Stimulated activated CD8-positive, alpha-beta memory T cell treated with anti-CD3 and anti-CD28 coated beads, Interleukin-4, amount 100 ng/mL, for 4 hours (primary cell): ENCODE measurements at places on chromosomes 12 and 14.

- no peak for DNase-seq
Observed at GRCh38 chr12:107660861-107661415, 24.7 kb upstream of the PWP1 start.

- no peak for DNase-seq
Observed at GRCh38 chr12:1741154-1741949, 50.5 kb downstream of the ADIPOR2 start.

- DNase-seq = no peak
Observed at GRCh38 chr12:28036940-28037339, 64.4 kb upstream of the PTHLH start.

DNA sequence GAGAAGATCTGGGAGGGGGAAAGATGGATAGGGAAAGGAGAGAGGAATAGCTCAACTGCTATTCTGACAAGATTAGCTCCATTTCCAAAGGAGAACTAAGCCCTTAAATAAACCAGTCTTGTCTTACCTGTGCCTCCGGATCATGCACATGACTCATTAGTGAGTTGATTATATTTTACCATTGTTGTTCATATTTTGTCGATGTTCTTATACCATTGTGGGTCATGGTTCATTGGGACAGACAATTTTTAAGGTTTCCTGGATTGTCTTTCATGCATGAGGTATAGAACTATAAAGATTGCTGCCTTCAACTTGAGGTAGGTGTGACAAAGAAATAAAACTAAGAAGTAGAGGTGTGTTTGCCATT, 243.0 kb upstream of the ATP2B1 start:
- DNase-seq = no peak

DNA sequence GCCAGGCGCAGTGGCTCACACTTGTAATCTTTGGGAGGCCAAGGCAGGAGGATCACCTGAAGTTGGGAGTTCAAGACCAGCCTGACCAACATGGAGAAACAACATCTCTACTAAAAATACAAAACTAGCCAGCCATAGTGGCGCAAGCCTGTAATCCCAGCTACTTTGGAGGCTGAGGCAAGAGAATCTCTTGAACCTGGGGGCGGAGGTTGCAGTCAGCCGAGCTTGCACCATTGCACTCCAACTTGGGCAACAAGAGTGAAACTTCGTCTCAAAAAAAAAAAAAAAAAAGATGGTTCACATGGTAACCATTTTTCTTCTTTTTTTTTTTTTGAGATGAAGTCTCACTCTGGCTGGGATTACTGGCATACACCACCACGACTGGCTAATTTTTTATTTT, 35.3 kb downstream of the SLC2A14 start:
- DNase-seq = no peak

- no peak for DNase-seq
Observed at GRCh38 chr12:51388069-51388799, 3.0 kb downstream of the GALNT6 start.

GRCh38 chr14:91229743-91230200, 14.7 kb downstream of the GPR68 start:
- DNase-seq = peak; percentile 45

GRCh38 chr14:92103363-92103989, 2.9 kb downstream of the ATXN3 start:
- DNase-seq = no peak

DNA sequence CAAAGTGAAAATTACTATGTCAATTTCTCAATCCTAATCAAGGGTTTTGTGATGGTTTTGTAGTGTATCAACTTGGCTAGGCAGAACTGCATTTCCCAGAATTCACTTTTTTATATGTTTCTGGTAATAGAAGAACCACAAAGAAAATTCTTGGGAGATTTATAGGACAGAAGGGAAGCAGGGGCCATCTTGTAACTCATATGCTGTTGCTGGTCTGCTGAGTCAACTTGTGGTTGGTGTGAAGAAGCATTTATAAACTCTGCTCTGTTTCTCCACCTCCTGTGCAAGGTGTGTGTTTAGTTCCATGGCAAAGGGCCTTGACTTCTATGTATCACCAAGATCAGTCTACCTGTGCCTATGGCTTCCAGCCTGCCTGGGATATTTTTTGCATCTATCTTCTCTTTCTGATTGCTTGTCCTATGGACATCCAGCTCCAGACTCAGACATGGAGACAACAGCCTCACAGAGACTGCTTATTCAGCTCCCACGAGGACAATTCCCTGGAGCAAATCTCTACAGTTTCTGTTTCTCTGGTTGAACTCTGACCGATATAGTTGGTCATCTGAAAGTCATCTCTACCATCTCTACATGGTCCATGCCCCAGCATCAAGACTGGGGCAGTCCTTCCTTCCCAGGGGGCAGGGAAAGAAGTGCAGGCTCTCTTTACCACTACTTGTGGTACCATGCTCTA, 364.3 kb upstream of the DDHD1 start:
- DNase-seq = no peak

GRCh38 chr12:33222357-33222756, 217.3 kb downstream of the SYT10 start:
- no peak for DNase-seq

GRCh38 chr12:63103494-63104131, 47.4 kb downstream of the AVPR1A start:
- DNase-seq = no peak

GRCh38 chr12:26128168-26128567, 3.3 kb upstream of the BHLHE41 start:
- DNase-seq = no peak

GRCh38 chr14:65210822-65211182, 108.5 kb upstream of the MAX start:
- no peak for DNase-seq

GRCh38 chr14:63286071-63286470, 32.7 kb downstream of the GPHB5 start:
- no peak for DNase-seq

GRCh38 chr14:101588286-101588975, 27.1 kb downstream of the DIO3 start:
- no peak for DNase-seq

DNA sequence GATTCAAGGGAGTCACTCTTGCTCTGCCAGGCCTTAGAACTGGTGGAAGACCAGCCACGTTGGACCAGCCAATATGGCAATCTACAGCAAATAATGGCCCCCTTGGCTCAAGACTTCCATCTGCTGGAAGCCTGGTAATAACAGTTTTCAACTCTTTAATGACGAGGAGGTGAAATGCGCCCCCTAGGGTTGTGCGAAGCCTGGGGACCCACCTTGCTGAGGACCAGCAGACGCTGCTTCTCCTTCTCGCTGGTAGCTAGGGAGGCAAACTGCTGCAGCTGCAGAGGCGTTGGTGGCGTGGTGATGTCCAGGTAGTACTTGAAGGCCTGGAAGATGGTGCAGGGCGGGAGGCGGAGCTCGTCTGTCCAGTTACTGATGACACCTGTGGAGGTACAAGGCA, 41.5 kb upstream of the FBXO21 start:
- no peak for DNase-seq

- DNase-seq = no peak
Observed at GRCh38 chr14:69059658-69060623, 80.8 kb upstream of the ACTN1 start.

DNA sequence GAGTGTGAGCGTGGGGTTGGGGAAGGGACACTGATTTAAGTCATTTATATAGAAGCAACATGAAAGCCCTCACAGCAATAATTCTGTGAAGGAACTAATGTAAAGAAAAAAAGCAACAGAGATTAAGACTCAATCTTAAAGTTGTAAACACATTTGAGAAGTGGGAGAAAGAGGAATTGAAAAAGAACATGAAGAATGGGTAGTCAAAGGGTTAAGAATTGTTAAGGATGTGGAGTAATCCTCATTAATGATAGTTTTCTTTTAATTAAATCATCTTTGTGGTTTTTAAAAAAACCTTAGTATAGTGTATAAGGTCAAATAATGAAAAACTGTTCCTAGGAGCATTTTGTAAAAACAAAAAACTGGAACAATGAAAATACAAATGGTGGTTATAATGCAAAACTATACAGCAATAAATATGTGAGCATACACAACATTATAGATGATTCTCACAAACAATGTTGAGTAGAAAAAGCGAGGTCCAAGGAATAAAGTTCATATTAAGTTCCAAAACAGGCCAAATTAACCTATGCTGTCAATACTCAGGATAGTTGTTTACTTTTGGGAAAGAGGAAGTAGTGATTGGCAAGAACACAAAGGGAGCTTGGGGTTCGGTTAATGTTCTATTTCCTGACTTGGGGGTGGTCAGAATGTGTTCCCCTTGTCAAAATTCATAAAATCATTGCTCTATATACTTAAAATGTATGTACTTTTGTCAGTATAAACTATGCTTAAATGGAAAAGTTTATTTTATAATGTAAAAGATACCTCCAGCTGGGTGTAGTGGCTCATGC, 120.4 kb upstream of the ATF7IP start:
- no peak for DNase-seq

DNA sequence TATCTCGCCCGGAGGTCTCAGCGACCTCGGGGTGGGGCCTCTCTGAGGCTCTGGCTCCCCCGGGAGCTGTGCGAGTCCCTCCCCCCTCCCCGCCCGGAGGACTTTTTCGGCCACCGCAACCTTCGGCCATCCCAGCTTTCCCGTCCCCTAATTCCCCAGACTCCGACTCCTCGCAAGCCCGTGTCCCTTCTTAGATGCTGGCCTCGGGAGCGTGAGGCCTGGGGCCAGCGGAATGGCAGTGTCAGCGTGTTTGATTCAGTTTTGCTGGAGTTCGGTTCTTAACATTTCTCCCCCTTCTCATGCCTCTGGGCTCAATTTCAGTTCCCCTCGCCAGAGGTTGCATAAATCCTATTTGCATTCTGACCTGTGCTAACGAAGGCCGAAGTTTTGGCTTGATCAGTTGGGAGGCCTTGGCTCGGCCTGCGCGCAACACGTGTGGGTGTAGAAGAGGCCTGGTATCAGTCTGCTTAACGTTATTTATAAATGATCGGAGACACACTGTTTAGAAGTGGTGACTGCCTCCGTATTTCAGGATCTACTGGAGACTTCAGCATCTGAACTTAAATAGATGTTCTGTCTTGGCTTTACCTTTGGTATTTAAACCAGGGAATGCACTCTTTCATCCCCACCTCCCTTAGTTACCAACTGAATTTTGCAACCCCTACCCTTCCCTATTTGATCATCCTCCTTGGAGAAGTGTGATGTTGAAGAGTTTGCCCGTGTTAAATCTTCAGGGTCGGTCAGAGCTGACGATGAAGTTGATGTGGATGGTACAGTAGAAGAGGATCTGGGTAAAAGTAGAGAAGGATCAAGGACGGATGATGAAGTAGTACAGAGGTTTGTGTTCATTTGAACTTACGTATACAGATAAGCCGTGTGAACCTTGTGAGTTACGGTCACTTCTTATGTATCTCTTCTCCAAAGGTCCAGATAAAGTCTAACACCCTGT, 851 bp downstream of the HSP90B1 start:
- DNase-seq = no peak

GRCh38 chr12:30748147-30748546, 6.6 kb downstream of the CAPRIN2 start:
- no peak for DNase-seq

GRCh38 chr12:21330682-21331253, 3.9 kb downstream of the SLCO1A2 start:
- no peak for DNase-seq

DNA sequence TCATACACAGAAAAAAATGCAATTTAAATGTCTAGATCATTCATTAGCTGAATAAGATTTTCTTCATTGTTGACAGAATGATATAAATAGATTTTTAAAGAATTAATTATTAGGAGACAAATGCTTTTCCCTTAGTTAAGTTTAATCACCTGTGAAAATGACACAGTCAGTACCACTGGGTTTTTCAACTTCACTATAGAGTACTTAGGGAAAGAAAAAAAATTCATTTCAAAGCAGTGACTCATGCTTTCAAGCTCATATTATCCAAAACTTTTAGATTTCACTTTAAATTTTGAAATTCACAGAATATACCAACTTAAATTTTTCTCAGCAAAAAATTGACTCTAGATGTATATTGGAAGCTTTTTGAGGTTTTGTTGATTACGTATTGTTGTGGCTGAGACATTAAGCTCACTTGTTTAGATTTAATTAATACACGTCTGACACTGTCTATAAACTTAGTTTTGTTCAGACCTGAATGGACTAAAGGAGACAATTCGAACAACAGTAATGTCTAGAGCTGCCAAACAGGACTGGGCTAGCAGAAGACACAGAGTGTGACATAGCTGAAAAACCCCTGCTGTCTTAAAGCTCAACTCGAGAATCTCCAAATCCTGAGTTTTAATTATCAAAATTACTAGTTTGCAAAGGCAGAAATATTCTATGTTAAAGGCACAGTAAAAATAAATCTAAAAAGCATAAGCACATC, 1.6 kb downstream of the MGAT4C start:
- DNase-seq = no peak

- no peak for DNase-seq
Observed at GRCh38 chr12:85275374-85275773, 4.6 kb upstream of the ALX1 start.

DNA sequence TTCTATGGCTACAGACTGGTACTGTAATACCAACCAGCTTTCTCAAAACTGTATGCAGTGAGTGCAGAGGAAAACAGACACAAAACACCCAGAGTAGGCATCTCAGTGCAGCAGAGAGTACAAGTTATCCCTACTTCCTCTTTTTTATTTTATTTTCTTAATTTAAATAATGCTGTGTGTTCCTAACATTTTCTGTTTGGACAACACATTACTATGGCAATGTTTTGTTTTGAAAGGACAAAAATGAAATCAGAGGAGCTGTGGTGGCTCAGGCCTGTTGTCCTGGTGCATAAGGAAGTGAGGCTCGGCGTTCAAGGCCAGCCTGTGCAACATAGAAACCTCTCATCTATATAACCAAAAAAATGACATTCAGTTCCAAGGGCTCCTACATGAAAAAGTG, 33.7 kb upstream of the SELPLG start:
- no peak for DNase-seq

DNA sequence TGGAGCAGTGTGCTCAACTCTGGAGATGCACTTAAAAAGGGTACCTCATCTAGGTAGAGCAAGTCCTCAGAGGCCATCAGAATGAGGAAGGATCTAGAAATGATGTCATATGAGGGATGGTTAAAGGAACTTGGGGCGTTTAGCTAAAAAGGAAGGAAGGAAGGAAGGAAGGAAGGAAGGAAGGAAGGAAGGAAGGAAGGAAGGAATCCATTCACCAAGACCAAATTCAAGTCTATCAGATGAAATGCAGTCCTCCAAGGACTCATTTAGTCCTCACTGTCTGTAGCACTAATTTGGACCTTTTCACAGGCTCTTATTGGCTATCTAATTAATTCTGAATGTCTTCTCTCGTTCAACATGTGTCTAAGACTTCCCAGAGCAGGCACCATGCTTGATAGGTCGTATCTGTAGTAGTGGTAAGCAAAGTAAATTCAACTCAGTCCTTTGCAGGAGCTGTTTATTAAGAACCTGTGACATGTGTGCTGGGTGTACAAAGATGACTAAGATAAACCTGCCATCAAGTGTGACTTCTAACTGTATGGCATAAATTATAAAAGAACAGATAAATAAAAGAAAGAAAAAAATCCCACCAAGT, 63.5 kb downstream of the LLPH start:
- DNase-seq = no peak

GRCh38 chr12:4555804-4556203, 6.2 kb upstream of the DYRK4 start:
- no peak for DNase-seq

- no peak for DNase-seq
Observed at GRCh38 chr14:23525611-23526010, 26.0 kb downstream of the ZFHX2 start.

- DNase-seq = no peak
Observed at GRCh38 chr12:114752217-114752616, 68.2 kb upstream of the TBX3 start.

GRCh38 chr14:80584744-80585505, 356.6 kb downstream of the CEP128 start:
- DNase-seq = no peak

GRCh38 chr14:56676042-56676441, 96.4 kb downstream of the TMEM260 start:
- no peak for DNase-seq
